ENCODE measurements at places on chromosomes 5 and 9.

GRCh38 chr5:107404595-107405374, 266.0 kb downstream of the EFNA5 start:
- no peak for DNase-seq

GRCh38 chr9:84136119-84136868, 155.7 kb downstream of the RMI1 start:
- no peak for DNase-seq

DNA sequence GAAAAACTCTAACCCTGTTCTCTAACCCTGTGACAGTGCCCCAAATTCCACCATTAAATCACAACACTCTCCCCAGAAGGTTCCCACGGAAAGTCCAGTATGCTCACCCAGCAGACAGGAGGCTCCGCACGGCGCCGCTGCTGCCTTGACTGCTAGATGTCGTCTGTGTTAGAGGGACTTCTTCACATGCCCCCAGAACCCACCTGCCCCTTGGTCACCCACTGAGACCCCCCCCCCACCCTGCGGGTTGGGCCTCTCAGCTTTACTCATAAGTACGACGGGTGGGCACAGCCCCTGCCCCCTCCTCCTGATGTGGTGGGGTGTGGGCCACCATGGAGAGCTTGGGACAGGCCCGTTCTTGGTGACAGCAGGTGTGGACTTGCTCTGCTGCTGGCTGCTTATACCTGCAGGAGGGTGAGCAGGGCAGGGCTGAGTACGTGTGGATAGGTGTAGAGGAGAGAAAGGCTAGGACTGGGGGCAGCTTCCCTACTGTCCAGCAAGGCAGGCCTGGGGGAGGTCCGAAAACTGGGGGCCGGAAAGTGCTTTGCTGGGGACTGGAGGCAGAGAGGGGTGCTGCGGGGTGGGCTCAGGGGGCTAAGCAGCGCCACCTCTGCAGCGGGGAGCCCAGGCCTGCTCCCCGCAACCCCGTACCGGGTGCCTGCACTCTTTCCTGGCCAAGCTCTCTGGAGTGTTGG, 57.5 kb upstream of the OLFM1 start:
- no peak for DNase-seq

DNA sequence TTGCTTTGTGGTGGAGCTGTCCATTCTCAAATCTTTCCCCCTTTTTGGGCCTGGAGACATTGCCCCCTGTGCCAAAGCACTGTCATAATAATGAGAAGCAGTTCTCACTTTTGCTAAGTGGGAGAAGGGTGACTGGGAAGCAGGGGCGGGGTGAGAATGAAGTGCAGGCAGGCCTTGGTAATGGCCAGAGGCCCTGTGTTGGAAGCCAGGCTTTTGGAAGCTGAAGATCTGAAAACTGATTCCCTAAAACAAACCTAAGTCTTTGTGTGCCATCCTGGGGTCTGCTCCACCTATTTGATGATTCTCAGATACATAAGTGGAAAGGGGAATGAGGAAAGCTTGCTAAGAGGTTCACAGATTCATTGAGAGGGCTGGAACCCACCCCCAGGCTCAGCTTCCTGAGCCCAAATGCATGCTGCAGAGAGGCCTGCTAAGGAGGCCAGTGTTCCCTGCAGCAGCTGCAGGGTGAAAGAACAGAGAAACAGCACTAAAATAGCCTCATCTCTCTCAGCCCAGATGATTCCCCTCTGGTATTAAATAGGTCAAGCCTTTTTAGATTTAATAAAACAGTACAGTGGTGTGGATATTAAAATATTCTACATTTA, 75.0 kb downstream of the NSG2 start:
- no peak for DNase-seq

- no peak for DNase-seq
Measured at GRCh38 chr9:118121361-118121760, 417.2 kb downstream of the TLR4 start.

- DNase-seq, result peak; percentile 93
Measured at GRCh38 chr9:127785023-127785932, 556 bp upstream of the CDK9 start.

DNA sequence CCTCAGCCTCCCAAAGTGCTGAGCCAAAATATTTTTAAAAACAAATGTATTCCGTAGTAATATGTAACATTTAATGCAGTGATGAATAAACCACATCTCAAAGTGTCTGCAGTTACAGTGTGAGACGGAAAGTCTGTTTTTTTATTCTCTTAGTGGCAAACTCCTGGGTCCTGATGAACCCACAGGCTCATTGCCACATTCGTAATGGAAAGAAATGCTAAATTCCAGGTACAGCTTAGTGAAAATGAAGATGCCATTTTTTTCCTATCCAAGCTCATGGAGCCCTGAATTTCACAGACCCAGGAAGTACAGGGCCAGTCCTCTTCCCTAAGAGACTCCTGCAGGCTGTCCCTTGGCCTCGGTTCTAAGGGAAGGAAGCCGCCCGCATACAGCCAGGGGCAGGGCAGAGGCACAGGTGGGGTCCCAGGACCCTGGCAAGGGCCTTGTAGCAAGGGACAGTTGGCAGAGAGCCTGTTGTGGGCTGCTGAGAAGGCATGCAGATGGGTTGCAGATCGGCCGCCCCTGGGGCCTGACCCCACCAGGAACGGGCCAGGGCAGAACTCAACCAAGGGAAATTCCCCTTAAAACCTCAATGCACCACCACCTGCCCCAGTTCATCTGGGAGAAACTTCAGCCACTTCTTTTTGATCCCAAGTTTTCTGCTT, 36.2 kb downstream of the IPPK start:
- no peak for DNase-seq

- no peak for DNase-seq
Measured at GRCh38 chr5:60805463-60805862, 38.6 kb downstream of the ELOVL7 start.

GRCh38 chr9:109329638-109330258, 8.9 kb upstream of the EPB41L4B start:
- DNase-seq, result no peak

DNA sequence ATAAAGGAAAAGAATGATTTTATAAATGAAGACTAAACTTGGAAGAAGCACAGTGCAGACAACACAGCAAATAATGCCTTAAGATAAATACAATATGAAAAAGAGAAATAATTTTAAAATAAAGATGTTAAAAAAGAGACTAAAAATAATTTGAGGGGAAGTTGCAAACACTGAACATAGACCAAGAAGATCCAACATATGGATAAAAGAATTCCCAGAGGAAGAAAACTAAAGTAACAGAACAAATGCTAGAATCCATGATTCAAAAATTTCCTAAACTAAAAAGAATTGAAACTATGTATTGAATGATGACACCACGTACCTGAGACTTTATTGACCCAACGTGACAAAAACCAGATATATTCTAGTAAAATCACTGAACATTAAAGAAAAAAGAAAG, 18.7 kb upstream of the SMIM23 start:
- no peak for DNase-seq

DNA sequence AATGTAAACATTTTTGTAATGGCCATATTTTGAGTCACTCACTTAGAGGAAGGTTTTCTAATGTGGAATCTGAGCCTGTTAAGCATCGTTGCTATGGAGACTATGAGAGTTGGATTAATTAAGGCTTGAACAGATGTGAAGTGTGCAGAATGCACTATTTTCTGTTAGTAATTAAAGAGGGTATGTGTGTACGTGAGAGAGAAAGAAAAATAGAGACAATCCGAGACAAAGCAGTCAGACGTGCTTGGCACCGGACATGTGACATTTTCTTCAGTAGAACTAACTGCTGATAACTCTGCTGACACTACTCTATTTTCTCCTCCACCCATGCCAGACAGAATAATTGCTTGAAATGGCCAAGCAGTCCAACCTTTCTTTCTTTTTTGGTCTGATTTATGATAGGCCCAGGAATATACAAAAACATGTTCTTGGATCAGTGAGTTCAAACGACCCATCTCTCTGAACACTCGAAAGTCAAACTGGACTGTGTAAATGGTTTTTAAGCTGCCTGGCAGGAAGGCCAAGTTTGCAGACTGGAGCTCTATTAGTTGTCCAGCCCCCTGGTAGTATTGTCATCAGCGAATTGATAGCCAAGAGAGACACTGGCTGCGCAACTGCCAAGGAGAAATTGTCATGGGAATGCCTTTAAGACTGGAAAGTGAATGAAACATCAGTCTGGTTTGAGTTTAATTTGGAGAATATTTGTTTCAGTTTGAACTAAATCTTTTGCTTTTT, 322.1 kb downstream of the ARHGEF28 start:
- no peak for DNase-seq

DNA sequence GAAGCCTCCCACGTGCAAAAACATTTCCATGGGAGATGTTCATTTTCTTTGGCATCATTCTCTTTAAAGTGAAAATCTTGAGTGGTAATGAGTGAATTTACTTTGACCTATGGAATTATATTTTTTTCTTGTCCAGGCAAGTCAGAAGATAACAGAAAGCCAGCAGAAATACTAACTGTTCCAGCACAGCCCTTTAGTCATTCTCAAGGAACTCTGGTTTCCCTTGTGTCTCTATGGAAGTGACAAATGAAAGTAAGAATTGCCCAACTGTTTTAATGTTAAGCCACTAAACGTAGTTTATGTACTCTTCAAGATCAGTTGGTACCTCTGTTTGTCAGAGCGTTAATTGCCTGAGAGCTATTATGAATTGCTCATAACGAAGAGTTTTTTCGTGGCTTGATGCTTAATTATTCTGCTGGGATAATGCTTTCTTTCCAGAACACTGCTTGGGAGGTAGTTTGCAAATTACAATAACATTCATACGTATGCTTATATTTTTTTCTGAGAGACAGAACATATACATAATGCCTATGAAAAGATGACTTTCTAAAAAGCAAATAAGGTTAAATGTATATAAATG, 84.5 kb upstream of the CER1 start:
- DNase-seq, result no peak

GRCh38 chr9:133726401-133727276, 11.5 kb downstream of the SARDH start:
- DNase-seq, result peak; percentile 65

- DNase-seq, result peak; percentile 9
Measured at GRCh38 chr9:34493972-34494535, 28.7 kb downstream of the ENHO start.

DNA sequence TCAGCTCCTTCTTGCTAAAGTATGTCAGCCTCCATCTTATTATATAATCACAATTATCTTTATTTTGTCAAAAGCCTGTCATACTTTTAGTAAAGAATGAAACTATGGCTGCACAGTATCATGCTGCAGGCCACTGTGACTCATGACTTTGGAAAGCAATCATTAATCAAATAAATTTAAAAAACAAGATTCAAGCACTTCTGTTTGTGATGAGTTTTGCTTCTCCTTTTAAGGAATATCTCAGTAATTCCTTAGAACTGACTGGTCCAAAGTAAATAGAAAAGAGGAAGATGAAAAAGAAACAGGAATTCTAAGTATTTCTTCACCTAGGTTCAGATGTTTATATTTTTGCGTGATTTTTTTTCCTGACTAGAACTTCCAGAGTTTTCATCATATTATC, 83.1 kb downstream of the EDIL3 start:
- DNase-seq, result no peak

- no peak for DNase-seq
Measured at GRCh38 chr5:67467110-67467509, 270.5 kb upstream of the CD180 start.

DNA sequence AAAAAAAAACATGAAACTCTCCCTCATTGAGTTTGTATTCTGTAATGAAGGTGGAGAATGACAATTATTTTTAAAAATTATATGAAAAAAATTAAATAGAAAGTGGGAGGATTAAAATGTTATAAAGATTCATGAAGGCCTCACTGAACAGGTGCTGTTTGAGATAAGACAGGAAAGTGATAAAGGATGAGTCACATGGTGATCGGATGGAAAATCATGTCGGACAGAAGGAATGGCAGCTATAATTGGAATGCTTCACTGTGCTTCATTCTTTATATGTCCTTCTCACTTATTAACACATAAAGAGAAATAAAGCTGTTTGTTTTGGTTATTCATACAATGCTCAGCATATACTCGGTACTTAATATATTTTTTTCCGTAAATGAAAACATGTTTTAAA, 464.5 kb upstream of the RGMB start:
- no peak for DNase-seq

GRCh38 chr5:156934450-156935211, 28.4 kb downstream of the TIMD4 start:
- DNase-seq, result peak; percentile 61

GRCh38 chr5:57891443-57891842, 408.8 kb upstream of the ACTBL2 start:
- no peak for DNase-seq

- peak; percentile 26 for DNase-seq
Measured at GRCh38 chr5:98770911-98771322, 2.5 kb upstream of the RGMB start.

DNA sequence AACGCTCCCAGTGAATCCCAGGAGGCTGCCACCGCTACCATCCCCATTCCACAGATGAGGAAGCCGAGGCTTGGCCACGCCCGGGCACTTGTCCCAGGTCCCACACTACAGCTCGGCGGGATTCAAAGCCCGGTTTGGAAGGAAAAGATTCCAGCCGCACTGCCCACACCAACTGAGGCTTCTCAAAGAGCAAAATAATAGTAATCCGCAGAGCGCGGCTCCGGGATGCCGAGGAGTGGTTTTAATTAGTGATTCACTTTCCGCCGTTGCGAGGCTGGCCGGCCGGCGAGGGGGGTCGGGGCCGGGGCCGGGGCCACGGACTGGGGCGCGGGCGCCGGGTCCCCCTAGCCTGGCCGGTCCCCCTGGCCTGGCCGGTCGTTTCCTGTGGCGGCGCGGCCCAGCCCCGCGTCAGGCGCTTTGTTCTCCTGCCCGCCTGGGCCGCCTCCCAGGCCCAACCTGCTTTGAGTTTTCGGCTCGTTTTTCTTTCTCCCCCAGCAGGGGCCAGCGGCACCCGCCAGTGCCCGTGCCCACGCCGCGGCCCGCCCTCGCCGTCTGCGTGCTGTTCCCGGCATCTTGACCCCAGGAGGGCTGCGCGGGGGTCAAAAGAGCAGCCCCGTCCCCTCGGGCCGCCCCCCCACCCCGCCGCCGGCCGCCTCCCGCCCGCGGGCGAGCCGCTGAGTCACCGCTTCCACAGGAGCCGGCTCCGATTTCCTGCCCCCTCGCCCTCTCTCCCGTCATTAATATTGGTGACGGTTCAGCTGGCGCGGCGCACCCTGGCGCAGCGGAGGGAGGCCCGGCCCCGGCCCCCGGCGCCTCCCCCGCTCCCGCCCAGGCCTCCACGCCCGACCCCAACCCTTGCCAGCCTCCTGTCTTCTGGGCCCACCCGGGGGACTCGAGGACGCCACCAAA, 31.2 kb downstream of the FGF18 start:
- DNase-seq, result no peak

DNA sequence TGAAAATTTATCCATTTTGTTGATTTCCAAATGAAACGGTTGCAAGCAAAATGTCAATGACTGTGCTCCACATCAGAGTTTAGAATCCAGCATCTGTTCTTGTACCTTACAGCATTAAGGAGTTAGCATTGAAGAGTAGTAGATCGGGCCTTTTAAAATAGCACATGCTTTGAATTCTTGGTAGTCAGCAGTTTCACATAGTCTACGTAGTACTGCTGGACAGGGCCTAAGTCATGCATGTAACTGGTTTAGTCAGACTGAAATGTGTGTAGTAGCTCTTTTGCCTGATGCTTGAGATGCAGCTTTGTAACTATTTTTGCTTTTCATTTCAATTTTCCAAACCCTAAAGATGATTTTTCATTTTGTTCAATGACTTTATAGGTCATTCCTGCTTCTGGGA, 19.8 kb downstream of the LECT2 start:
- no peak for DNase-seq

GRCh38 chr9:129871046-129871445, 35.8 kb downstream of the USP20 start:
- no peak for DNase-seq
